MCF 10A (cell line): ENCODE measurements at places on chromosomes 5 and 9.

DNA sequence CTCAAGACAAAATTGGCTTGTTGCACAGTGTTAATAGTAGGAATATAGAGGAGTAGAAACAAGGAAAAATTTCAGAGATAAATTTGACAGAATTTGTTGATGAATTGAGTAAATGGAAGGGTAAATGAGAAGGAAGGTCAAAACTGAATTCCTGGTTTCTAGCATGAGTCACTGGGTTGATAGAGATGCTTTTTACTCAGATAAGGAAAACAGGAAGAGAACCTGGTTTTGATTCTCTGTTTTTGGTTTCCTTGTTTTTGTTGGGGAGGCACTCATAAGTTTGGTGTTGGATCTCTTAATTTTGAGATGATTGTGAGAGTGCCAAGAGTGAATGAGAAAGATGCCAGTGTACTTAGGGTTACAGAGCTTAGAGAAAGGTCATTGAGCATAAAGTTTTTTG lies 7.1 kb downstream of the LRRC70 start:
- DNase-seq = no peak

DNA sequence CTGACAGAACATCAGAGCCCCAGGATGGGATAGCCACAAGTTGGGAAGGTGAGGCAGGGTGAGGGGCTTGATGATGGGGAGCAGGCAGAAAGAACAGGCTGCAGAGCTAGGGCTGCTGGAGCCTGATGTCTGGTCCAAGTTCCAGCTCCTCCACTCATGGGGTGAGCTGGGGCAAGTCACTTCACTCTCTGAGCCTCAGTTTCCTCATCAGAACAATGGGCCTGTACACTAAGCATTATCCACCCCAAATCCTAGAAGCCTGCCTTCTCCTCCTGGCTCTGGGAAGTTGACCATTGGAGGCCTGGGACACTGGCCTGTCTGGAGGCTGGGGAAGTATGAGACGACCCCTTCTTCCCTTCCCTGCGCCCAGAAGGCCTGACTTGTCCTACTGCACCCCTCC lies 51.8 kb upstream of the PSD2 start:
- DNase-seq = no peak

GRCh38 chr5:85143138-85143537 lies 758.5 kb upstream of the EDIL3 start:
- DNase-seq = no peak

- no peak for DNase-seq
Observed at GRCh38 chr9:8390571-8390970, 591.0 kb upstream of the DMAC1 start.

- DNase-seq = no peak
Observed at GRCh38 chr5:2206293-2207108, 323.8 kb upstream of the IRX4 start.

DNA sequence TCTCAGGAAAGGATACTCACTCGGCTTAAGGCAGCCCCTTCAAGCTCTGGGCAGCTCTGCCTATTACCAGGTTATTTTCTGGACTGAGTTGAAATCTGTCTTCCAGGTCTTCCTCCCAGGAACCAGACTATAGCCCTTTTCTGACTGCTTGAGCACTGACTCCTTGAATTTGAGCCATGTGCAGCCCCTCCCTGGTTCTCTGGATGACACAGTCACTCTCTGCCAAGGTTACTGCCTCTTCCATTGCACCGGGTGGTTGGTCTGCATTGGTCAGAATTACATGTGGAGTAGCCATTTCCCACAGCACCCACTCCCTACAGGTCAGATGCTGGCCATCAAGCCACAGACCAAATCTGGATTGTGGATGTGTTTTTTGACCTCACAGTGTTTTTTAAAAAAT lies 81.9 kb downstream of the KLF4 start:
- no peak for DNase-seq

DNA sequence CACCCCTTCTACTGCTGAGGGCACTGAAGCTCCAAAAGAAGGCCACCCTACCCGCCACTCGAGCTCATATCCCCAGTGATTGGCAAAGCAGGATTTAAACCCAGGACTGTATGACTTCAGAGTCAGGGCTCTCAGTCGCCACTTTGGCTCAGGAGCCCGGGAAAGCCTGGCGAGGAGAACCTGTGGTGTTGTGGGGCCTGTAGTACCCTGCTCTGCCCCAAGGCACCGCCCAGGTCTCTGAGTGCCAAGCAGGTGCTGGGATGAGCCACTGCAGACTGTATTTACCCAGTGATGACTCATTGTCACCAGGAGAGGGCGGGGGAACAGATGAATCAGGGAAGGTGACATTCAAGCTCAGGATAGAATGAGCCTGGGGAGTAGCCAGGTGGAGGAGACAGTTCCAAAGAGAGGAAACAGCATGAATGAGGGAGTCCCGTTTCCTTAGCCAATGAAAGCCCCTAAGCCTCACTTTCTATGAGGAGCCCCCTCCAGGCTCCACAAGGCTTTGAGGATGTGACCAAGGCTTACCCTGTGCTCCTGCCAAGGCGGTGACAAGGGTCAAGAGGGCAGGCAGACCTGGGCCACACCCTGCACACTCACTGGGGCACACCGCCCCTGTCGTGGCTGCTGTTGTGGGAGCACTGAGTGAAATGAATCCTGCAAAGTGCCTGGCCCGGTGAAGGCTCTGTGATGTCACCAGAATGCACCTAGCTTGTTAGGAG lies 17.8 kb upstream of the DPM2 start:
- peak; percentile 81 for DNase-seq

DNA sequence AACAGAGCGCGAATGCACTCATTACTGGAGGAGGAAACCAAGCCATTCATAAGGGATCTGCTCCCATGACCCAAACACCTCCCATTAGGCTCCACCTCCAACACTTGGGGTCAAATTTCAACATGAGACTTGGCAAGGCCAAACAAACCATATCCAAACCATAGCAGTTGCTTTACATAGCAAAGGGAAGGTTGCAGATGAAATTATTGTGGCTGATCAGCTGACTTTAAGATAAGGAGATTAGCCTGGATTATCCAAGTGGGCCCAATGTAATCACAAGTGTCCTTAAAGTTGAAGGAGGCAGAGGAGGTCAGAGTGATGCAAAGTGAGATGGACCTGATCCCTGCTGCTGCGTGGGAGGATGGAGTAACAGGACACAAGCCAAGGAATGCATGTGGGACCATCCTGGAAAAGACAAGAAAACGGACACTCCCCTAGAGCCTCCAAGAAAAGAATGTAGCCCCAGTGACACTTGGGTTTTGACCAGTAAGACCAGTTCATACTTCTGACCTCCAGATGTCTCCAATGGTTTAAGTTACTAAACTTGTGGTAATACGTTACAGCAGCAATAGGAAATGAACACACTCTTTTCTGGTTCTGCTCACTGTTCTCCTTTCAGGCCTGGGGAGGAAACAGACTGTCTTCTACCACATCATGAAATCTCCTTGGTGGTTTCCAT lies 167.3 kb downstream of the GNAQ start:
- DNase-seq = no peak

- peak; percentile 65 for DNase-seq
Observed at GRCh38 chr5:170132269-170132975, 26.7 kb downstream of the FOXI1 start.

- no peak for DNase-seq
Observed at GRCh38 chr9:37293664-37294524, 128.6 kb upstream of the GRHPR start.

GRCh38 chr9:5178126-5178805 lies 7.2 kb downstream of the INSL6 start:
- DNase-seq = no peak

GRCh38 chr9:110996436-110997220 lies 41.6 kb downstream of the LPAR1 start:
- DNase-seq = peak; percentile 14

DNA sequence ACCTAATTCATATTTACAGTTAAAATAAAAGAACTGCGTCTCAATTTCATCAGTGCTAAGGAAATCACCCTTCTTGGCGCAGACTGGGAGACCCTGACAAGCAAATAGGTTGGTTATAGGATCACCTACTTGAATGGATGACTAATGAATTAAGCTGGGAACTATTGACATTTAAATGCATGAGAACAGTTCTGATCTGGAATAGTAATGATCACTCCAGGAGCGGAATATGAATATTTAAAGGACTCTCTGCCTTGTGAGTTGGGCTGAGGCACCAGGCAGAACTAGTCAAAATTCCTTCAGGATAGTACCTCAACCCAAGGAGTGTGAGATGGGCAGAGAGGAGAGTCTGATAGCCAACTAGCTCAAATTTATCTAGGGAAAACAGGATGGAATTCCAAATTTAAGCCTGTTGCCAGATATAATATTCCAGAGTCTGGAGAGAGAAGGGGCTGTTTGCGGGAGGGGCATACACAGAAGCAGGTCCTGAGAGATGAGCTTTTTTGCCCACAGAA lies 364.4 kb downstream of the CSNK1G3 start:
- DNase-seq = no peak
